ENCODE measurements at places on chromosomes 3 and 15. TPM values are rescaled to one million over a fixed set of nuclear protein-coding genes. Genes with fewer than 3 reads are reported as not detected.

- no peak for DNase-seq
Measured at GRCh38 chr3:181330257-181330656, 340.7 kb upstream of the DNAJC19 start.

DNA sequence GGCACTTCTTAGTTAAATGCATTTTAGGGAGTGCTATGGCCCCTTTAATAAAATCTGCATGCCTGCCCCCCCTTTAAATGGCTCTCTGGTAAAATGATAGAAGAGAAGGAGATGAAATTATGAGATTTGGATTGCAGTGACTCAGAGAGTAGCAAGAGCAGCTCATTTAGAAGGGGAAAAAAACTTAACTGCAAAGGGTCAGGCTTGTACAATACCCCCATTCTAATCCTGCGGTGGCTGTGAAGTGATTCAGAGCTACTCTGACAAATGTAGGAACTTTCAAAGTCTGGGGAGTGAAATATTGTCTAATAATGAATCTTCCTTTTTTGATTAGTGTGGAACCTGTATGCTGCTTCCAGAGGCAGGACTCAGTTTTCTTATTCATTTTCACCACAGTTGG, 44.1 kb upstream of the TBC1D23 start:
- no peak for DNase-seq

- DNase-seq = no peak
Measured at GRCh38 chr15:69299451-69299886, 757 bp downstream of the PAQR5 start.

DNA sequence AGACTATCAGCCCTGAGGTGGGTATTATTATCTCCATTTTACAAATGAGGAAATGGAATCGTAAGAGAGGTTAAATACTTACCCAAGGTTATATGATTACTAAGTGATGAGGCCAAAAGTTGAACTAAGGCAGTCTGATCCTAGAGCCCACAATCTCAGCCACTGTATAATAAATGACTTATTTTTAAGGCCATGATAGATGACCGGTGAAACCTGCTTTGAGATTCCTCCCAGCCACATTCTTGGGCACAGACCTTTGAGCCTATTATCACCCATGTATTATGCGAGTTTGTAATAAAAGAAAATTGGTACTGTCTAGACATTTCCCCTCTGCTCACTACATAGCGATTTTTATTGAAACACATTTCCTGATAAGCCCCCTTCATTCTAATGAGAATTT, 37.4 kb downstream of the POLQ start:
- no peak for DNase-seq

DNA sequence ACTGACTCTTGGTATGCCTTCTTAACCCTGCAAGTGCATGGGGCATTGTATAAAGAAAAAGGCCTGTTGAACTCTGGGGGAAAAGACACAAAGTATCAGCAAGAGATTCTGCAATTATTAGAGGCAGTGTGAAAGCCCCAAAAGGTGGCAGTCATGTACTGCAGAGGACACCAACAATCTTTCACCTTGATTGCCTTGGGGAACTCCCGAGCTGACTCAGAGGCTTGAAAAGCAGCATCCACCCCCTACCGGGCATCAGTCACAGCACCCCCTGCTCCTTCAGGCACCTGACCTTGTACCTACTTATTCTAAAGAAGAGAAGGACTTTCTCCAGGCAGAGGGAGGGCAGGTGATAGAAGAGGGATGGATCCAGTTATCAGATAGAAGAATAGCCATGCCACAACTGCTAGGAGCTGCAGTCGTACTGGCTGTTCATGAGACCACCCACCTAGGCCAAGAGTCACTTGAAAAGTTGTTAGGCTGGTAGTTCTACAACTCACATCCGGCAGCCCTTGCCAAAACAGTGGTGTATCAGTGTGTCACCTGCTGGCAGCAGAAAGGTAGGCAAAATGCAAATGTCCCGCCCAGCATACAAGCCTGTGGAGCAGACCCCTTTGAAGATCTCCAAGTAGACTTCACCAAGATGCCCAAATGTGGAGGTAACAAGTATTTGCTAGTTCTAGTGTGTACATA, 241.6 kb upstream of the CNTN6 start:
- DNase-seq = no peak

DNA sequence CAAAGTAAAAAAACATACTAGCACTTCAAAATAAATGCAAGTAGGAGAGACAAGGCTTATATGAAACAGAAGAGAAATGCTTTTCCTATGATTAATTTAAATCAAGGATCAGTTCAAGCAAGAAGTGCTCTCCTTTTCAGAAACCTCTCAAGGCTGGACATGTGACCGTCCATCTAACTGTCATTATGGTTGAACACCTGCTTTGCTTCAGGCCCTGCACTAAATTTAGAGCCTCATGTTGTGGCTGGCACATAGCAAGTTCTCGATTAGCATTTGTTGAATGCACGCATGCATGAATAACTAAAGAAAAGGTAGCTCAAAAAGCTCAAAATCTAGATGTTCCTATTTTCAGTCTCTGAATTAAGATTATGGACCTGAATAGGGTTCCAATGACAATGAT, 82.0 kb downstream of the SV2B start:
- no peak for DNase-seq

GRCh38 chr3:101939361-101940049, 90.2 kb downstream of the NFKBIZ start:
- no peak for DNase-seq

GRCh38 chr3:55571913-55572312, 84.8 kb upstream of the WNT5A start:
- no peak for DNase-seq

Gene CTXN2
- total RNA-seq = 0.25 TPM

Gene HDC
- not detected for total RNA-seq

Gene UBE2E2
- total RNA-seq = 47.0 TPM

Gene ULK3
- 30.9 TPM for total RNA-seq

Gene GOLGA8J
- total RNA-seq = not detected

Gene OR5K2
- total RNA-seq = not detected

Gene CLDN18
- not detected for total RNA-seq

Gene ZKSCAN7
- total RNA-seq = 19.6 TPM
